CD4-positive, alpha-beta T cell treated with Interferon alpha-2 for 1 hour (primary cell): ENCODE measurements at places on chromosomes 7 and 10.

- peak; percentile 44 for DNase-seq
These were observed 584 bp upstream of the ZMIZ1 start for GRCh38 chr10:79068203-79068561.

GRCh38 chr7:1239803-1240516 is 7.3 kb downstream of the UNCX start:
- DNase-seq, result no peak

DNA sequence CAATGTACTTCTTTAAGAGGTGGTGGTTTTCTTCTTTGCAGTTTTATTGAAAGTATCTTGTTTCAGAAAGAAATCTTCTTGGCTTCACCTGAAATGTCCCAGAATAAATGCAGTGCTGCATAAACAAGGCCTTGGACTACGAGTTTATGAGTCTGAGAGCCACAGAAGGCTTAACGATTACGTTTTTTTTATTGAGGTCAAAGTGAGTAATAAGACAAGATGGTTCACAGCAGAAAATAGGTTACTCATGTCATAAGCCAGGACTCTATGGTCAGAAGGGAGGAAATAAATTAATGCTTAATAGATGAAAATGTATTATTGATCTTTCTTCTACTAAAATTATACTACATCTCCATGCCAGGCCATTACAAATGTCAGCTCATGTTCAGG is 13.7 kb upstream of the NPTX2 start:
- DNase-seq, result no peak

GRCh38 chr10:130301021-130301892 is 165.1 kb downstream of the GLRX3 start:
- DNase-seq, result peak; percentile 59

- no peak for DNase-seq
These were observed 185.1 kb upstream of the NEBL start for GRCh38 chr10:21082206-21082605.

GRCh38 chr10:27998954-27999275 is at the start of gene ODAD2:
Gene ODAD2, minus strand, starts transcription at chr10:27999079. Its CDS starts 3,937 bp downstream, at chr10:27995142.
- DNase-seq, result no peak

GRCh38 chr10:107540981-107541380 is 376.5 kb upstream of the SORCS1 start:
- no peak for DNase-seq

GRCh38 chr7:23443974-23444373 is 26.3 kb downstream of the IGF2BP3 start:
- DNase-seq, result no peak

GRCh38 chr7:158395780-158396278 is 191.8 kb downstream of the PTPRN2 start:
- DNase-seq, result no peak

DNA sequence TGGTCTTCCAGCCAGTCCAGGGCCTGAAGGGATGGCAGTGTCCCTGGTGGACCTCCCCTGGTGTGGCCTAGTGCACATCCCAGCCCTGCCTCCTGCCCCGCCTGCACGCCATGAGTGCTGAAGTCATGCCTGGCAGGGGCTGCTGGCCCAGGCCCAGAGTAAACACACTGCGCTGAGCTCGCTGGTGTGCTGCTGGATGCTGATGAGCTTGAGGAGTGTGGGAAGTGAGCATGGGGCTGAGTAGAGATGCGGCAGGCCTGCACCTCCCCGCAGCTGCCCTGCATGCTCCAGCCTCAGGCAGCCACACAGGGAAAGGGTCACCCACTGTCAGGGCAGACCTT is 43.2 kb downstream of the HTRA1 start:
- DNase-seq, result no peak

DNA sequence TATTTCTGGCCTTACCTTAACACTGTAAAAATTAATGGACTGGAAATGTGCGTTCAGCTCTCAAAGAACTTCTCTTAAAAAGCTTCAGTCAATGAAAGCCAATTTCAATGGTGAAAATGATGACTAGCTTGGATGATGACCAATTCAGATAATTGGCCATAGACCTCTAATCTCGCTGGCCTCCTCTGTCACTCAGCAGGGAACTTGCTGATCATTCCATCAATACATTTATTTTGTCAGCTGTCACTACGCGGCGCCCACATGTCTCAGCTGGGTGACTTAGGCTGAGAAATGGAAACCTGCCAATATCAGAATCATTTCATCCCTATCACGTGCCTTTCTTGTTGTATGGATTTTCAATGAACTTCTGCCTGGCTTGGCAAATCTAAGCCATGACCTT is 673.0 kb upstream of the AUTS2 start:
- no peak for DNase-seq

- DNase-seq, result no peak
These were observed 173.4 kb upstream of the SHH start for GRCh38 chr7:155985518-155986250.

GRCh38 chr10:48493083-48493871 is 111.6 kb downstream of the ARHGAP22 start:
- peak; percentile 25 for DNase-seq

DNA sequence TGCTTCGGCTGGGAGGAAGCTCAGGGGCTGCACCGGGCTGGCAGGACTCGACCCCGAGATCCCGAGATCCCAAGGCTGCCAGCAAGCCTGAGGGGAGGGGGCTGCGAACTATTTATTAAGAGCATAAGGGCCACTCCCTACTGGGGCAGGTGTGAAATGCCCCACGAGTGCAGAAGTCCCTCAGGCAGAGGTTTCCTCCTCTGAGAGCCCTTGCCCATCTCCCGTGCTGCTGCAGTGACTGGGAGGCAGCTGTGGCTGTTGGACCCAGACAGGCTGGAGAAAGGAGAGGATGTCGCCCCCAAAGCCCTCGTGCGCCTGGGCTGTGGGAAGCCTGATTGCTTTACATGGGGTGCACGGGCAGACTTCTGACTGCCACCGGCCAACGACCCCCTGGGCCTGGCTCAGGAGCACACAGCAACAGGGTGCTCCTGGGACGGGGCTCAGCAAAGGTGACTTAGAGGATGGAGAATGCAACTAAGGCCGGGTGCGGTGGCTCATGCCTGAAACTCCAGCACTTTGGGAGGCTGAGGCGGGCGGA is 39.8 kb downstream of the RGS10 start:
- no peak for DNase-seq

- no peak for DNase-seq
These were observed 73.5 kb upstream of the RSU1 start for GRCh38 chr10:16890691-16891090.

- no peak for DNase-seq
These were observed 13.9 kb upstream of the ATP6V0E2 start for GRCh38 chr7:149859876-149860275.

DNA sequence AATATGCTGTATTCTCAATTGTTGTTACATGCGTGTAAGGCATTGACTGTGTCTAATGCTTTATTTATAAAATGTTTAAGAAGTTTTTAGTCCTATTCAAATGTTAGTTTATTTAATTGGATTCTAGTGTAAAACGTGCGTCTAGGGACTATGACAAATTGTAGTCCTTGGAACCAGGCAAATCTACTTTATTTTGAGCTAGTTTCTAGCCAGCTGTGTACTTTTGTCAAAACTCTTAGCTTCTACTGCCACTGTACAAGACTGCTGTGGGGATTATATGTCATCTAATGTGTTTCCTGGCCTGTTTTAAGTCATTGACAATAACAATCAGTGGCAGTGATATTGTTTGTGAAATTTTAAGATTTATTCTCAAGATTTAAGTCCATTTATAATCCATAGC is 220.5 kb upstream of the SEMA3D start:
- DNase-seq, result no peak

DNA sequence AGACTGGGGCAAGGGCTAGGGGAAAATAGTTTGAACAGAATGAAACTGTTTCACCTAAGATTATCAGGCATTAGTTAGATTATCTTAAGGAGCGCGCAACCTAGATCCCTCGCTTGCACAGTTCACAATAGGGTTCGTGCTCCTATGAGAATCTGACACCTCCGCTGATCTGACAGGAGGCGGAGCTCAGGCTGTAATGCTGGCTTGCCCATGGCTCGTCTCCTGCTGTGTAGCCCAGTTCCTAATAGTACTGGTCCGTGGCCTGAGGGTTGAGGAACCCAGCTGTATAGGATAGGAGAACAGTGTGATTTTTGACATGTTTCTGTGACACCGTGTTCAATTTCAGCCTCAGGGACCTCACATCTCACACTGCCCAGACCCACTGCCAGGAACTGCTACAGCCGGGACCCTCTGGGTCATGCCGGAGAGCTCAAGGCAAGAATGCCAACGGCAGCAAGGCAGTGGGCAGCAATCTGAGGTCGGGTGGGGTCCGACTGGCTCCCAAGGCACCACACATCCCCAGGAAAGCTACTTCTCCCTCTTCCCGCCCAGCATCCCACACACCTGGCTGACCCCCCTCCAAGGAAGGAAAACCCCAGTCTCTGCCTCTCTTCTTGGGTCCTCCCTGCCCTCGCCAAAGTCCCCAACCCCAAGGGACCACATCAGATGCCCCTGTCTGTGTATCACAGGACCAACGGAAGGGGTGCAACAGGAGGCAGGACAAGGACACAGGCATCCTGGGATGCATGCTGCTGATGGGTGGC is 31.7 kb downstream of the CAMK2B start:
- no peak for DNase-seq

GRCh38 chr10:86177537-86178155 is 188.9 kb downstream of the GRID1 start:
- DNase-seq, result no peak

- DNase-seq, result no peak
These were observed 68.9 kb upstream of the ZNF33B start for GRCh38 chr10:42707234-42707633.

DNA sequence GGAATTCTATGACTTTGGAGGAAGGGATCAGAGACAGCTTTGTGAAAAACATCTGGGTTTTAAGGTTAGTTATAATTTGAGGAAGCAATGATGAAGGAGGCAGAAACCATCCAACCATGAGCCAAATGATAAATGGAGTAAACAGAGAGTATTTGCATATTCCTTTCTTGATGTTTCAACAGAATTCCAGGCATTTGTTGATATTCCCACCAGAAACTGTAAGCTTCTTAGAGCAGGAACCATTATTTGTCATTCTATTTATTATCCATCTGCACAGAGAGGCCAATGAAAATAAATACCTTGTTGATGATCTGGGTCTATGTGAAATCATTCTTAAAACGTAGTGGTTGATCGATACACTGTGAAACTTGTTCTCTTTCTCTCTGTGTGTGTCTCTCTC is 715.3 kb downstream of the INHBA start:
- DNase-seq, result no peak

GRCh38 chr10:92867235-92867634 is 18.9 kb downstream of the EXOC6 start:
- no peak for DNase-seq

DNA sequence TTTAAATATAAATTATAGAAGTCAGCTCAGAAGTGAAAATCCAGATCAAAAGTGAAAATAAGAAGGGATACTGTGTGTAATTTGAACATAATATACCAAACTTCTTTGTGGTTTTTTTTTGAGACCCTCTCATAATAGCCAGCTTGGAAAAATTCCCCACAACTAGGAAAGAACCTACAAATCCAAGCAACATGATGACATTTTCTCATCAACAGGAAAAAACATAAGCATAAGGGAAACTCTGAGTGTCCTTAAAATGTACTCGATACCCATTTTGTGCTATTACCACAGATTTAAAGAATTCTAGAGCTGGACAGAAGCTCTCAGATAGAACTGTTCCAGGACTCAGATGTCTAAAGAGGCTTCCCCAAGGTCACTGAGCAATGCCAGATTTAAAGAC is 214.8 kb upstream of the KLF14 start:
- peak; percentile 55 for DNase-seq

GRCh38 chr7:71472962-71473361 is 341.0 kb downstream of the GALNT17 start:
- DNase-seq, result no peak

DNA sequence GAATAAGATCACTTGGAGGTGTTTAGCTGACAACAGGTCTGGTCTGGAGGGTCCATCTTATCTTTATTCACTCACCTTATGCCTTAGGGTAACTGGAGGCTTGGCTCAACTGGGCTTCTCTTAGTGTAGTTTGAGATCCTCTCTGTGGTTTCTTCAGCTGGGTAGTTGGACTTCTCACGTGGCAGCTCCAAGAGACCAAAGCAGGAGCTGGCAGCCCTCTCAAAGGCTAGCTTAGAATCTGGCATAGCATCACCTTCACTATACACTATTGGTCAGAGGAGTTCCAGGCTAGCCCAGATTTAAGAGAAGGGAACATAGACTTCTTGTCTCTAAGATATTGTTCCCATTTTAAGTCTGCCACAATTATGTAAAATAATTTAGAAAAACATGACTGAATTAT is 16.4 kb downstream of the ADK start:
- DNase-seq, result no peak

- peak; percentile 10 for DNase-seq
These were observed 42.4 kb upstream of the NANOS1 start for GRCh38 chr10:118986815-118987790.

- no peak for DNase-seq
These were observed 50.6 kb downstream of the NPY start for GRCh38 chr7:24334627-24335026.

- no peak for DNase-seq
These were observed 16.1 kb upstream of the AKR1C1 start for GRCh38 chr10:4947039-4947634.

DNA sequence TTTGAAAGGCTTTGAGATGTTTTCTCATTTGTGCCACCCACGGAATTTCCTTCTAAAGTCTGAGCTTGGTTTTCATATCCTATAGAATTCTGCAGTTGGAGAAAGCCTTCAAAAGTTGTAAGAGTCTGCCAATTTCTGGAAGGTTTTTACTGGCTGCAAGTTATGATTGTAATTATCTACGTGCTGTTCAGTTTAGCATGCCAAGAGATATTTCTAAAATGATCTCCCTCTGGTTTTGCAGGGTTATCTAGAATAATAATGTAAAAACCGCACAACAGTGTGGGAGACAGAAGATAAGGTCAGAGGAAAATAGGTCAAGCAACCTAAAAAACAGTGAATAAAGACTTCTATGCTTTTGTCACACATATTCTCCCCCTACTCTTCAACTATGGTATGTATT is 69.3 kb downstream of the MTERF1 start:
- DNase-seq, result no peak

- no peak for DNase-seq
These were observed 35.8 kb downstream of the ADAM12 start for GRCh38 chr10:126352453-126352852.

- DNase-seq, result no peak
These were observed 3.9 kb upstream of the ITGB1 start for GRCh38 chr10:32961895-32962369.

- DNase-seq, result no peak
These were observed 27.8 kb downstream of the SMURF1 start for GRCh38 chr7:99116144-99116543.

DNA sequence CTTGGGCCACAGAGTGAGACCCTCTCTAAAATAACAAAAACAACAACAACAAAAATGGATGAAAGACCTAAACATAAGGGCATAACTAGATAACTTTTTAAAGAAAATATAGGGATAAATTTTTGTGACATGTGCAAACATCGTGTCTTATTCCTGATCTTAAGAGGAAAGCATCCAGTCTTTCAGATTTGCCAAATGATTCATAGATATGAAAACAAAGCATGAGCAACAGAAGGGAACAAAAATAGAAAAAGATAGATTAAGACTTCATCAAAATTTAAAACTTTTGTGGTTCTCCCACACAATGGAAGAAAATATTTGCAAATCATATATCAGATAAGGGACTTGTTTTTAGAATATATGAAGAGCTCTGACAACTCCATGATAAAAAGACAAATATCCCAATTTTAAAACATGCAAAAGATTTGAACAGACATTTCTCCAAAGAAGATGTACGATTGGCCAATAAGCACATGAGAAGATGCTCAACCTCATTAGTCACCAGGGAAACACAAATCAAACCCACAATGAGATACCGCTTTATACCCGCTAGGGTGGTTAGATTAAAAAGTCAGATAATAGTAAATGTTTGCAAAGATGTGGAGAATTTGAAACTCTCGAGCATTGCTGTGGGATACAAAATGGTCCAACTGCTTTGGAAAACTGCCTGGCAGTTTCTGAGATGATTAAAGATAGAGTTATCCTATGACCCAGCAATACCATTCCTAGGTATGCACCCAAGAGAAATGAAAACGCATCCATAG is 20.3 kb downstream of the PPIF start:
- no peak for DNase-seq
